H1 (cell line): ENCODE measurements at places on chromosomes 3 and 15. TPM values are rescaled to one million over a fixed set of nuclear protein-coding genes. Genes with fewer than 3 reads are reported as not detected.

Gene GREM1
- 0.12 and 0.33 TPM in 2 replicates for polyA plus RNA-seq

DNA sequence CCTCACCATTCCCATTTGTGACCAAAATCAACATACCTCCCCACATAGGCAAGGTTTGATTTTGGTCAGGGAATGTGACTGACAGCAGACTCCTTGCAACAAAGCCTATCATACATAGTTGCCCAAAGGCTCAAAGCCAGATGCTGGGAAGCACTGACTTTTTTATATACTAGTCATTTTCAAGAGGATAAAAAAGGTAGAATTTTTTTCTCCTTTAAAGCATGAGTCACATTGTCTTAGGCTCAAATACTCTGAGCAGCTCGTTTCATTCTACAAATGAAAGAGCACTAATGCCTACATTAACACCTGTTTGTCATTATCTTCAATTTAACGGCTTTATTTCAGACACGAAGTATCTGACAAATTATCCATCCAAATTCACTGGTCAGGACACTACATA is 36.2 kb downstream of the ICE2 start:
- peaks cover 13% of the 10 kb centered on the region; the same call in 1 of the 2 replicates for H3K36me3 ChIP-seq
- no peaks in the 10 kb centered on the region for H3K27me3 ChIP-seq
- DNase-seq, result no peak
- H3K27ac ChIP-seq, result no peak overlapping the region
- no peaks in the 10 kb centered on the region for H3K4me1 ChIP-seq

GRCh38 chr3:109059264-109059663 is 58.7 kb downstream of the MORC1 start:
- no peak for DNase-seq
- no peaks in the 10 kb centered on the region for H3K27me3 ChIP-seq
- no peaks in the 10 kb centered on the region for H3K36me3 ChIP-seq
- no peaks in the 10 kb centered on the region for H3K4me1 ChIP-seq
- no peak overlapping the region for H3K4me3 ChIP-seq

GRCh38 chr3:190502946-190503345 is 10.9 kb upstream of the IL1RAP start:
- DNase-seq, result no peak
- no peaks in the 10 kb centered on the region for H3K4me1 ChIP-seq
- H3K36me3 ChIP-seq, result no peaks in the 10 kb centered on the region
- H3K27ac ChIP-seq, result no peak overlapping the region
- H3K27me3 ChIP-seq, result no peaks in the 10 kb centered on the region

- H3K4me3 ChIP-seq, result no peak overlapping the region
- no peak overlapping the region for H3K27ac ChIP-seq
- no peaks in the 10 kb centered on the region for H3K27me3 ChIP-seq
- H3K4me1 ChIP-seq, result no peaks in the 10 kb centered on the region
- DNase-seq, result no peak
Observed at GRCh38 chr3:101732240-101732641, 7.8 kb downstream of the CEP97 start.

- no peak for DNase-seq
- H3K27ac ChIP-seq, result no peak overlapping the region
- no peaks in the 10 kb centered on the region for H3K4me1 ChIP-seq
- H3K4me3 ChIP-seq, result no peak overlapping the region
- H3K27me3 ChIP-seq, result no peaks in the 10 kb centered on the region
Observed at GRCh38 chr15:42185801-42186200, 22.3 kb downstream of the VPS39 start.

DNA sequence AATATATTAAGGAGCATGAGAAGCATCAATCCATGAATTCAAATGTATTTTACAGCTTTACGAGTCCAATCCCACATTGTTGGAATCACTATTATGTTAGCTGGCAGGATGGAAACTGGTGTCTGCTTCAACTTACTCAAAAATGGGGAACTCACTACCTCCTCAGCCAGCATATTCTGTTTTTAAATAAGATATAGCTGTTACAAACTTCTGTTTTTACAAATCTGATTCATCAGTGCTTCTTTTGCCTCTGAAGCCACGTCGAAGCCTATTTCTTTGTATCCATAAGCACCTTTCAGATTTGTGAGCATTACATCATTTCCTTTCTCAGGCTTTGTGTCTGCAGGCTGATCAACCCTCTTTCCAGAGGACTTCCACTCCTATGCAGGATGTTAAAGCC is 105.9 kb downstream of the TPRG1 start:
- no peak overlapping the region for H3K27ac ChIP-seq
- no peak overlapping the region for H3K4me3 ChIP-seq

Gene FSTL1
- polyA plus RNA-seq, result 158 and 168 TPM in 2 replicates

Gene CCR3
- polyA plus RNA-seq, result not detected in 2 replicates

GRCh38 chr3:101944308-101944707 is 95.0 kb downstream of the NFKBIZ start:
- H3K36me3 ChIP-seq, result no peaks in the 10 kb centered on the region
- no peak overlapping the region for H3K27ac ChIP-seq
- H3K4me1 ChIP-seq, result no peaks in the 10 kb centered on the region
- DNase-seq, result no peak
- H3K4me3 ChIP-seq, result no peak overlapping the region

DNA sequence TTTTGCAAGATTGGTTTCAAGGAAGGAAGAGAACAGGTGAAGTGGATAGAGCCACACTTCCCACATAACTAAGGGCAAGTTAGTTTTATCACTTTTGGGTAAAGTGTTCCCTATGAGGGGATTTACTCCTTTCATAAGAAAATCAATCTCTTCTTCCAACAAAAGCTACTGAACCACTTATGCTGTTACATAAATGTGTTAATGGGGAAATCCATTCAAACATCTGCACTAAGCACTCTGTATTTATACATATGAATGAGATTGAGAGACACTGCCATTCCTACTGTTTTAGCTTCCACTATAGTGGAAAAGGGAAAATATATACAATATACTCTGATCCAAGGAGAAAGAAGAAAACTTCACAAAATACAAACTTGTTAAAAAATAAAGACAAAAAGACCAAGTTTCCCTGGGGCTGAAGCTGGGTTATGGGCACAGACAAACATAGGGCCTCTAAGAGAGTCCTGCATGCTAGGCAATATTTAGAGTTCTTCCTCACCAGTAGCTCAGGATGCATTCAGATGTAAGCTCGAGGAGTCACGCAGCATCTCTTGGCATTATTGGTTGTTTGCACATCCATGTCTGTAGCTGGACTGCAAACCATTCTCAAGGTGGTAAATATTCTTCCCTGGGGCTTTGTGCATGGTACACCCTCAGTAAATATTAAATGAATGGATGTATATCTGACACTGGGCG is 454.2 kb downstream of the FGF12 start:
- DNase-seq, result no peak
- no peak overlapping the region for H3K27ac ChIP-seq
- H3K4me1 ChIP-seq, result no peaks in the 10 kb centered on the region; the same call in 1 of the 2 replicates
- H3K27me3 ChIP-seq, result no peaks in the 10 kb centered on the region
- no peaks in the 10 kb centered on the region for H3K36me3 ChIP-seq

Gene HOMER2
- polyA plus RNA-seq, result 12.1 and 12.5 TPM in 2 replicates

DNA sequence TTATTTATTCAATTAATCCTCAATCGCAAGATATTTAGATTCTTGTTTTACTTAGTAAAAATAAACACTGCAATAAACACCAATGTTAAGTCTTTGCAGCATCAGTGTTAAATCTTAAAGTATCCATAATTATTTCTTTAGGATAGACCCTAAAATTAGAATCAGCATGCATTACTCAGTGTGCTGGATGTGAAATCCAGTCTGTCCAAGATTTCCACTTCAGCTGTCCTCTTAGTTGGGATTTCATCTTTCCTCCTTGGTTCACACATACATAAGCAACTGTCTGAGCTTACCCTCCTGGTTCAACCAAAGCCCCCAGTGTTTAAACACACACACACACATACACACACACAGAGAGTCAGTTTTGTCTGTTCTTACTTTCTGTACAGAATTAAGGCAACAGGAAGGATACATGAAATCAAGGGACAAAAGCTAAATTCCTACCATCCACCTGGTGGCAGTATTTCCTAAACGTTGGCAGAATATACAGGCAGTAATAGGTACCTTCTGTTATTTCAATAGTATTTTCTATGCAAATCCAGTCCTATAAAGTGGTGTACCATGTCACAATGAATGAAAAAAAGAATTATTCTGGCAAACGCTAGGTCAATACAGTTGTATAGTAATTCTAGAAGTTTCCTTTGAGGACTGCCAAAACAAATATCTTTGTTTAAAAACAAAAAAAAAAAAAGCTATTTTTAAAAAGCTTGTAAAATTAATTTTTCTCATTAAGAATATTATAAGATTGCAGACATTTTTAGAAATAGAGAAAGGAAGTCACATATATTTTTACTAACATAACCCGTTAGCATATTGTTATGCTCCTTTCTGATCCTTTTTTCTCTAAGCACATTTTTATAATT is 27.3 kb upstream of the DMXL2 start:
- no peaks in the 10 kb centered on the region for H3K27me3 ChIP-seq
- DNase-seq, result no peak
- H3K4me1 ChIP-seq, result no peaks in the 10 kb centered on the region
- H3K36me3 ChIP-seq, result no peaks in the 10 kb centered on the region
- H3K4me3 ChIP-seq, result no peak overlapping the region
- H3K27ac ChIP-seq, result no peak overlapping the region

Gene TTLL13
- polyA plus RNA-seq, result 0.03 and 0.05 TPM in 2 replicates

DNA sequence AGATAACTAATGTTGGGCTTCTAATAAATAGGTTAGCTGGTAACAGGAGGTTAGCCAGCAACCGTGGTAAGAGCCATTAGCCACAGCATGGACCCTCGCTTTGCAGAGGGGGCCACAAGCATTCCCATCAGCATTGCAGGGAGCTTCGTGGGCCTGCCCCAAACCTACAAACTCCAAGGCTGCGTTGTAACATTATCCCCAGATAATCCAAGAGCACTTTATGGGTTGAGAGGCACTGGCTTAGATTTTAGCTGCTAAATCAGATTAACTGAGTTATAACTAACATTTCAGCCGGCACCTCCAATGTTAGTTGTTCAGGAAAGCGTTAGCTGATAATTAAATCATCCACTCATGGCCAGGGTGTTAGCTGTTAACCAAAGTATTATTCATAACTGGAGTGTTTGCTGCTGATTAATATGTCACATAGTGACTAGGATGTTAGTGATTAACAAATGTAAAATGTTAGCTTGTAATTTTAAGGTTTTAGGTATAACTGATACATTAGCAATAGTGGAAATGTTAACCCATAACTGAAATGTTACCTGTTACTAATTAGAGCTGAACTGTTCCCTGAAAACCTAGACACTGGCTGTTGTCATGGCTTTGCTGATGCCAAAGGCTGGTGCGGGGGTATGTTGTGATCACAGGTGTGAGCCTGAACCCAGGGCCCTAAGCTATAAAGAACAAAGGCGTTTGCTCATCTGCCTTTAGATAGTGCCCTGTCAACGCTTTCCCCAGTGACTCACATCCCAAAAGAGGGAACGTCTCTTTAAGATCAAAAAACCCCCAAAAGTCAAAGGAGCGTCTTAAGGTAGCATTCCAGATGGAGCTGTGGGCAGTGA is 56.2 kb downstream of the SLC6A6 start:
- DNase-seq, result no peak
- H3K4me3 ChIP-seq, result no peak overlapping the region
- H3K27ac ChIP-seq, result no peak overlapping the region
- H3K27me3 ChIP-seq, result no peaks in the 10 kb centered on the region

DNA sequence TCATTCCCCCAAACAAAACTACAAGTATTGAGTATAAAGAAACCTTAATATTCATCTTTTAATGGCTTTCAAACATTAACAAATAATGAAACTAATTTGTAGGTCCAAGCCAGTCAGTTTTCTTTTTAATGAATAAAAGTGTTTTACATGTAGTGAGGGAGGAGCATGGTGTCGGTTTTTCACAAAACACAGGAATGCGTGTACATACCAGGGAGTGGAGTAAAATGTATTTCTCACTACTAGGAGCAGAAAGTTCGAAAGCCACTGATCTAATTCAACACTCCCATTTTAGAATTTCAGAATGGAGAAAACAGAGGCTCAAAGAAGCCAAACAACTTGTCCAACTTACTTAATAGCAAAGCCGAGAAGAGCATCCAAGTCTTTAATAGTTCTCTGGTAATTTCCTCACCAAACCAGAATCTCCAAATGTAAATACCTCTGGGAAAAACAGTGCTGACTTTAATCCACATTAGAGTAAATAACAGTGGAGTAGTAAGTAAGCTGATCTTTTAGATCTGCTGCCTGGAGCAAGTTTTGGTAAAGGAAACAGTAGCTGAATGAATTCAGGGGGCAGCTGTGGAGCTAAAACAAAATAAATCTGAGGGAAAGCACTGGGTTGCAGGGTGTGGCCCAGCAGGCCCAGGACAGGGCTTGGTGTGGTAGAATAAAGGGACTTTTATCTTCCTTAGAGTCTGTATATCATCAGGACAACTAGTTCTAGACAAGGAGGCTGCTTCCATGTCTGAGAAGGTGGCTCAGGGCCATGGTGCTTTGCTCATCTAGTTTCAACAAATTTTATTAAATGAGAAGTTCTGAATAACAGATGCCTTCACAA is 7.9 kb downstream of the ANP32A start:
- no peak overlapping the region for H3K4me3 ChIP-seq
- H3K27me3 ChIP-seq, result no peaks in the 10 kb centered on the region
- peaks cover under 1% of the 10 kb centered on the region; the same call in 1 of the 2 replicates for H3K36me3 ChIP-seq
- no peak for DNase-seq

- no peaks in the 10 kb centered on the region for H3K27me3 ChIP-seq
- H3K36me3 ChIP-seq, result no peaks in the 10 kb centered on the region
- no peaks in the 10 kb centered on the region for H3K4me1 ChIP-seq
- H3K27ac ChIP-seq, result no peak overlapping the region
Observed at GRCh38 chr3:182837855-182838454, 44.7 kb downstream of the ATP11B start.

- H3K36me3 ChIP-seq, result no peaks in the 10 kb centered on the region
- no peaks in the 10 kb centered on the region for H3K27me3 ChIP-seq
- H3K4me1 ChIP-seq, result no peaks in the 10 kb centered on the region
- H3K4me3 ChIP-seq, result no peak overlapping the region
Observed at GRCh38 chr3:131526801-131527347, 24.1 kb upstream of the MRPL3 start.

Gene IGDCC3
- 26.8 and 42.3 TPM in 2 replicates for polyA plus RNA-seq

DNA sequence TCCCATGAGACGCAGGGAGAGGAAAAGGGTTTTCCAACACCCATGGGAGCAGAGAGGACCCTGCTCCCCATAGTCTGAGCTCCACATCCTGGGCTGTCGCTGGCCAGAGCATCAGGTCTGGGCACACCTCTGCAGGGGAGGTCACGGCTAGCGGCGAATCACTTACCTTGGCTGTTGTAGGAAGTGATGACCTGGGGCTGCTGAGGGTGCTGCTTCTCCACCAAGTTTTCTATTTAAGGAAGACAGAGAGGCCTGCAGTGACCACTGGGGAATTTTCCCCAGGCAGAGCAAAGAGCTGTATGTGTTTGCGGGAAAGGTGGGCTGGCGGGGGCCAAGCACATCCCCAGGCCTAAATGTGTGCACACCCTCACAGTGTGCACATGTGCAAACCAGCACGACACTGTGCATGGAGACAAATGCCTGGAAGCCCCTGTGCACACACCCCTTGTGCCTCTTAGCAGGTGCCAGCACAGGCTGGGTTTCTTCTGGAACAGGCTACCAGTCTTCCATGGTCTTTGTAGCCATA is 7.6 kb downstream of the KY start:
- peaks cover 25% of the 10 kb centered on the region for H3K27me3 ChIP-seq
- no peak overlapping the region for H3K27ac ChIP-seq
- H3K4me1 ChIP-seq, result peaks cover 7% of the 10 kb centered on the region; the same call in 1 of the 2 replicates
- no peak overlapping the region for H3K4me3 ChIP-seq
- no peaks in the 10 kb centered on the region for H3K36me3 ChIP-seq

Gene STXBP5L
- 0.67 and 2.0 TPM in 2 replicates for polyA plus RNA-seq
